ENCODE measurements at places on chromosomes 6 and 20. TPM values are rescaled to one million over a fixed set of nuclear protein-coding genes. Genes with fewer than 3 reads are reported as not detected.

DNA sequence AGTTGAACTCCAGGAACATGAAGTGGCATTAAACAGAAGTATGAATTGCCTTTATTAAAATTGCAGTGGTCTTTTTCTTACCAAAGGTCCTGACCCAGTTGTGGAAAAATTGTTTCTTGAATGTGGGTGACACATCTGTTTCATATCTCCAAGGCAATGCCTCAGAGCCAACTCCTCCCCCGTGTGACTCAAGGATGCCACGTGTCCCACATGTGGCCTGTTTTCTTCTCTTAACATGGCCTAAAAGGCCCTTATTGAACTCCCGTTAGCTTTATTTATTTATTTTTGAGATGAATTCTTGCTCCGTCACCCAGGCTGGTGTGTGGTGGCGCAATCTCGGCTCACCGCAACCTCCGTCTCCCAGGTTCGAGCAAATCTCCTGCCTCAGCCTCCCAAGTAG, 128.4 kb upstream of the ESR1 start:
- no peaks in the 10 kb centered on the region for H3K27me3 ChIP-seq
- no peak overlapping the region for H3K4me3 ChIP-seq
- DNase-seq, result no peak

Gene CST2
- total RNA-seq, result not detected

DNA sequence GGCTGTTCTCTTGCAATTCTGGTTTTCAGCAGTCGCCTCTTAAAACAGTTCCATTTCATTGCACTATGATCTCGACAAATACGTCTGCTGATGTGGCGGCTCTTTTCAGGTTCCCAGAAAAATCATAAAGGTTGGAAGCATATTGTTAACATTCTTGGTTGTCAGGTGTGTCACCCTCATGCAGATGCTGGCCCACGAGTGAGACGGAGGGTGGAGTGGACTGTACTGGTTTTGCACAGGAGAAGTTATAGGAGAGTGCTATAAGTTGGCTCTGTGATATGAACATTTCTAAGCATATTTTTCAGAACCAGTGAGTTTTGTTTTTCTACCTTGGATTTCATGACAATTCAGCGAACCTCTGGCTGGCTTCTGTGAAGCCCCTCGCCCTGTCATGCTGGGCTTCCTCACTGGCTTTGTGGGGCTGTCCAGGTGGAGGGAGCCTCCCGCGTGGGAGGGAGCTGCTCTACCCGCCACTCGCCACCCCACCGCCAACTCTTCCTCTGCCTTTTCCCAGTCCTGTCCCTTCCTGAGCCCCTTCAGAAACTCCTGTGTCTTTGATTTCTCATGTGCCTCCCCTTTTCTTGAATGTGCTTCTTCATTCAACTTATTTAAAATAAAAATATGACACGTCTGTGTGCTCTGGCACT, 10.6 kb downstream of the IRF4 start:
- H3K4me1 ChIP-seq, result no peaks in the 10 kb centered on the region
- no peak overlapping the region for H3K27ac ChIP-seq
- H3K4me3 ChIP-seq, result no peak overlapping the region
- no peak for DNase-seq

- H3K27me3 ChIP-seq, result no peaks in the 10 kb centered on the region
- no peak overlapping the region for H3K4me3 ChIP-seq
- H3K4me1 ChIP-seq, result no peaks in the 10 kb centered on the region
- no peak overlapping the region for H3K27ac ChIP-seq
Observed at GRCh38 chr6:79138146-79138545, 60.1 kb upstream of the PHIP start.

- H3K36me3 ChIP-seq, result no peaks in the 10 kb centered on the region
- H3K4me3 ChIP-seq, result no peak overlapping the region
- no peak for DNase-seq
- H3K27me3 ChIP-seq, result no peaks in the 10 kb centered on the region
Observed at GRCh38 chr6:114651611-114652010, 308.8 kb upstream of the HS3ST5 start.

Gene FILIP1
- 0.24 TPM for total RNA-seq
